ENCODE measurements at places on chromosomes 13 and 19.
A peak's percentile ranks its signal among the peaks of the same experiment; 100 is the strongest.

- DNase-seq, result peak; percentile 66
These were observed 28.5 kb downstream of the ZNF266 start for GRCh38 chr19:9406798-9407352.

GRCh38 chr13:30382836-30383525 is 39.3 kb upstream of the UBE2L5 start:
- no peak for DNase-seq

- DNase-seq, result no peak
These were observed 332.4 kb downstream of the LIG4 start for GRCh38 chr13:107882708-107883560.

DNA sequence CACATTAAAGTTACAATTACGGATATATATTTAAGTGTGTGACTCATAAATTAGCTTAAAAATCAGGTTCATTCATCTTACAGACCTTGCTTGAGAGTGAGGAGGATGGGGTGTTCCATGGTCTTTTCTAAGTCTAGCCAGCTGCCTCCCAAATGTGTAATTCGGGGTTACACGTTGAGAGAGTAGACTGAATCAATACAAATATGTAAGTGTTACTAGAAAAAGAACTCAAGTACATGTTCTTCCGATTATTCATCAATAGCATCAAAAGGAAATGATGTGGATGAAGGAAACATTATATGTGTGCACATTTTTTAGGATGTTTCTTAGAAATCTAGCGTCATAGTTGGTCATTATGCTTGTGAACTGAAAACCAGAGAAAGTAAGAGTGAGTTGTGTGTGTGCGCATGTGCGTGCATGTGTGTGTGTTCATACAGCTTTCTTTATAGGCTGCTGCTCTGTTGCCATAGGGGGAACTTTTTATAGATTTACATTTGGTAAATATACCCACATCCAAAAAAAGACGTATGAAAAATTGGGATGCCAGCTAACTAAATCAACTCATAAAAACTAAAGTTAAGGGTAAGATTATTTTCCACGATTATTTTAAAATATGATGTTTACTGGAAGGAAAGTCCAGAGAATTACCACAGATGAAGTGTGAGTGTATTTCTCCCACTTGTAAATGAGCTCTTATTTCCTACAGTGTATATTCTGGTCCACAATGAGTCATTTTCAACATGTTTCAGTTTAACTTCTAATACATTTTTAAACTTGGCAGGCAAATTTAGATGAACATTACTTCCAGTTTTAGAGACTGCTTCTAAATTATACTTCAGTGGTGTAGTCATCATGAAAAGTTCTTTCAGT is 82.4 kb downstream of the PIBF1 start:
- DNase-seq, result peak; percentile 51

DNA sequence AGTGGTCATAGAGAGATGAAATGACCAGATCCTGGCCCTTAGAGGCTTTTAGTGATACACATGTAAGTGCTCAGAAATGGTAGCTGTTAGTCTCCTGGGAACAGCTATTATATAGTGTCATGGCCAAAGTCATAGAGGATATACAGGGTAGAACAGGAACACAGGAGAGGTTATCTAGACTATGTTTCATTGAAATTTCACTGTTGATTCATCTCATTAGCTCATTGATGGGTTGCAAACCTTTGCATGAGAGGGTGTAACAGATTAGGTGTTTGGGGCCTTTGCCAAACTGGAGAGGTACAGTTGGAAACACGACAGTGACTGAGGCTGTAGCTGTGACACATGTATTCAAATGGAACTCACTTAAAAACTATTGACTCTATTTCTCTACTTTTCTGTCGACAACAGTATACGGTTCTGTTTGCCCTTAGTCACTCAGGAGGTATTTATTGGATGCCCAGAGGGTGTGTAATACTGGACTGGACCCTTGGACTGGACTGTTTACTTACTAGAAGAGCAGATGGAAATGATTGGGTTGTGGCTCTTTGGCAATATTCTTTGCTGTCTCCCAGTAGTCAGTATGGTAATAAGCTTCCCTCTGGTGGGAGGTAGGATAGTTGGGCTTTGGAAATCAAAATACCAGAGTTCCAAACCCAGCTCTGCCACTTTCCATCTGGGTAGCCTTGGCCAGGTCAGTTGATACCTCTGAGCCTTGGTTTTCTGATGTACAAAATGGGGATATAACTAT is 29.8 kb downstream of the ARHGAP35 start:
- no peak for DNase-seq

DNA sequence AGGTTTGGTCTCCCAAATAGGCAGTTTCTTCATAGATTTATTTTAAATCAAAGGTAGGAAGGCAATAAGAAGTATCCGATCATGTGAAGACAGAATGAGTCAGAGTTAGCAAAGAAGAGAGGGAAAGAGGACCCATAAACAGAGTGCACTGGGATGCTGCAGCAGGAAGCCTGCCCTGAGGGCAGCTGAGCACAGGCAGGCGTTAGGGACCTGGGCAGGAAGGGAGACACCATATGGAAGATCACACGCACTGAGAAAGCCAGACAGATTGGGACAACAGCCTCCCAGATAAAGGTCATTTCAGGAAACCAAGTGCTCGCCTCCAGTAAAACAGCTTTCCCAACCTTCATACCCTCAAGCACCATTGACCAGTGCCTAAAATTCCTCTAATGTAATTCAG is 598.0 kb downstream of the EFNB2 start:
- no peak for DNase-seq

DNA sequence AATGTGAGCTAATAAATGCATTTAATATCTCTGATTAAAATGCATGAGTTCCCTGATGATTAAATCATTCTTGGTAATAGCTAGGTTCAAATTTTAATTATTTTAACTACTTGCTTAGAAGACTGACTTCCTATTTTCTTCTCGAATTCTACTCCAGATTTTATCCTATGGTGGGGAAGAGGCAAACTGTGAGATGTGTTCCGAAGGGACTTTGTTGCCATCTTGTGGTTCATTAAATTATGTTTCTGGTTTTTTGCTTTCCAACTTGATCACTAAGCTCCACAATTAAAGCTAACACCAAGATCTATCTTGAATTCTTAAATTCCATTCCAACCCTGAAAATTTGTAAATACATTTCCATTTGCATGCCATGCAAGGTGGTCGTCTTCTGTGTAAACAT is 538.4 kb upstream of the PCDH20 start:
- DNase-seq, result no peak

DNA sequence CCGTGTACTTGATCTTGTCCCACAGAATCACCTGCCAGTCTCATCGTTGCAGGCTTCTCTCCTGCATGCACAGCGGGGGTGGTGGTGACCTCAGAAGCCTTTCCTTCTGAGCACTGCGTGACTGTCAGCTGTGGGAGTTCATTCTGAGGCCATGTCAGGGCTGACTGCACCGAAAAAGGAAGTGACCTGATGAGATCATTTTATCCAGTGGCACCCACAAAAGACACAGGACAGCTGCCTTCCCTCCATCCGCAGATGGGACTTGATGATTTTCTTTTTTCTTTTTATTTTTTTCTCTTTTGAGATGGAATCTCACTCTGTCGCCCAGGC is 89.7 kb downstream of the RAB20 start:
- peak; percentile 37 for DNase-seq

DNA sequence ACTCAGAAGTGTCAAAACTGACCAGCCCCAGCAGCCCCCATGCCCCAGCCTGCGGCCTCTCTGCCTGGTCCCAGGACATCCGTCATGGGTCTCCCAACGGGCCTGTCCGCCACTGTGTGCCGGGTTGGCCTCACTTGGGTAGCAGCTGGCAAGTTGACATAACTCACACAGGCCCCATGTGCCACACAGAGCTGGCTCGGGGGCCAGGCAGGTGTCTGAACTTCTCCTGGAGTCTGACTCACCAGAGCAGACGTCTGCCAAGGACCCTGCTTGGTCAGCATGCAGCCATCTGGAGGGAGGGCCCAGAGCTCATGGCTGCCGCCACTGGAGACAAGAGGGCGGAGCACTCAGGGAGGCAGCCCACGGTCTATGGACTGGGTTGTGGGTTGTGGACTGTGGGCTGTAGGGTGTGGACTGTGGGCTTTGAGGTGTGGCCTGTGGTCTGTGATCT is 32.0 kb upstream of the TMEM255B start:
- DNase-seq, result no peak

GRCh38 chr13:111966933-111967332 is 100.0 kb upstream of the SOX1 start:
- no peak for DNase-seq

GRCh38 chr13:76826527-76826926 is 59.7 kb downstream of the KCTD12 start:
- DNase-seq, result no peak

GRCh38 chr19:39843919-39844793 is 2.0 kb downstream of the FBL start:
- no peak for DNase-seq

GRCh38 chr13:49814551-49815270 is 22.2 kb upstream of the KPNA3 start:
- no peak for DNase-seq

GRCh38 chr13:67855741-67856238 is 625.7 kb upstream of the PCDH9 start:
- DNase-seq, result no peak

DNA sequence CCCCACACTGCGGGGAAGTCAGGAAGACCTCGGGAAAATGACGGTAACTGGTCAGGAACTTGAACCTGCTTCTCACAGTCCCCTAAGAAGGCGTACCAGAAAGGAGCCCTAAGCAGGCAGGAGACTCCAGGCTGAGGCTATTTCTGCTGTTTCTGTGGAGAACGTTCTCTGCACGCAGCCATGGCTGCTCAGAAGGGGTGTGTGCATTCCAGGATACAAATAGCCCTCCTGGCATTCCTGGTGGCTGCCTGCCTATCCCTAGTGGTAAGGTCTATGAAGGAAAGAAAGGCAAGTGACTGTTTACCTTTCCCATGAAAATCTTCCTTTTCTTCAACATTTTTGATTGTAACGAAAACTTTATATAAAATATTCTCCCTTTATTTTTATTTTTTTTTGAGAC is 2.5 kb downstream of the SGCG start:
- DNase-seq, result no peak

DNA sequence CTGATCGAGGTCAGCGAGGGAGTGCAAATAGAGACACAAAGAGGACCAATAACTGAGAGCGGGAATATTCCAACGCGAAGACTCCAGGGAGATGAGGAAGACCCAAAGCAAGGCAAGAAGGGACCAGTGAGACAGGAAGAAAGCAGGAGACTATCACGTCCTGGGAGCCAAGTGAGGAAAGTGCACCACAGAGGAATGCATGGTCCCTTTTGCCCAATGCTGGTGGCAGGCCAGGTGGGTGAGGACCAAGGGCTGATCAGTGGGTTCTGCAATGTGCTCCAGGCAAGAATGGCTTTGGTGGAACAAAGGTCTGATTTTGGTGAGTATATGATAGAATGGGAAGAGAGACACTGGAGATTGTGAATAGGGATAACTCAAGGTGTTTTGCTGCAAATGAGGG is 25.4 kb downstream of the CHST8 start:
- DNase-seq, result no peak

DNA sequence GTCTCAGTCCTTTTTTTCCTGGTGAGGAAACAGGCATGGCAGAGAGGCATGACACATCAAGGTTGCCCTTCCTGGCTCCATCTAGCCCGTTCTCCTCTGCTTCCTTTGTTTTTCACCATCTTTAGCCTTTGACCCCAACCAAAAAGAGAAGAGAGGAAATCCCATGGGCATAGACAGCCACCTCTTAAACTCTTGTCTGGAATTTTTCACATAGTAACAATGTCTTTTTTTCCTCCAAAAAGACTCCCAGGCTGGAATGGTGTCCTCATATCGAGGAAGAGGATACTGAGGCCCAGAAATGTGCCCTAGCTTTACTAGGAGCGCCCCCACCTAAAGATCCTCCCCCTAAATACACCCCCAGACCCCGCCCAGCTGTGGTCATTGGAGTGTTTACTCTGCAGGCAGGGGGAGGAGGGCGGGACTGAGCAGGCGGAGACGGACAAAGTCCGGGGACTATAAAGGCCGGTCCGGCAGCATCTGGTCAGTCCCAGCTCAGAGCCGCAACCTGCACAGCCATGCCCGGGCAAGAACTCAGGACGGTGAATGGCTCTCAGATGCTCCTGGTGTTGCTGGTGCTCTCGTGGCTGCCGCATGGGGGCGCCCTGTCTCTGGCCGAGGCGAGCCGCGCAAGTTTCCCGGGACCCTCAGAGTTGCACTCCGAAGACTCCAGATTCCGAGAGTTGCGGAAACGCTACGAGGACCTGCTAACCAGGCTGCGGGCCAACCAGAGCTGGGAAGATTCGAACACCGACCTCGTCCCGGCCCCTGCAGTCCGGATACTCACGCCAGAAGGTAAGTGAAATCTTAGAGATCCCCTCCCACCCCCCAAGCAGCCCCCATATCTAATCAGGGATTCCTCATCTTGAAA is at the start of gene GDF15:
Gene GDF15 (plus strand): TSS at position 484 of the 868 bp plus-strand sequence. CDS start 32 bp downstream, at position 516.
- DNase-seq, result peak; percentile 51

- DNase-seq, result no peak
These were observed 45.6 kb downstream of the RNASEH2B start for GRCh38 chr13:50955241-50955640.

- DNase-seq, result no peak
These were observed 412.7 kb downstream of the LMO7 start for GRCh38 chr13:76048675-76049375.

DNA sequence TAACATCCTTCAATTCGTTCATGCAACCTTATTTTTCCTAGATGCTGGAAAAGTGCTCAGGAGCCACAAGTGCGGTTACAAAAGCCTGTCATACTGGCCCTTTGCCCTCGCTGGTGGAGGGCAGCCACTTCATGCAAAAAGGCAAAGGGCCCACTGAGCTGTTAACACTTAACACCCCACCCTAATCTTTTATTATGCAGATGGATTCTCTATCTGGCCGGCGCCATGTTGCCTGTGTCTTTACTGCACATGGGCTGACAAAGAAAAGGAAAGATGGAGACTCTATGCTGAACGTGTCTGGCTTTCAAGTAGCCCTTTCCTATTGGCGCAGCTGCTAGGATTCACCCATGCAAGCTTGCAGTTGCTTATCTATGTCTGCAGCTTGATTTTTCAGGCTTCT is 10.8 kb downstream of the OR7D2 start:
- no peak for DNase-seq

DNA sequence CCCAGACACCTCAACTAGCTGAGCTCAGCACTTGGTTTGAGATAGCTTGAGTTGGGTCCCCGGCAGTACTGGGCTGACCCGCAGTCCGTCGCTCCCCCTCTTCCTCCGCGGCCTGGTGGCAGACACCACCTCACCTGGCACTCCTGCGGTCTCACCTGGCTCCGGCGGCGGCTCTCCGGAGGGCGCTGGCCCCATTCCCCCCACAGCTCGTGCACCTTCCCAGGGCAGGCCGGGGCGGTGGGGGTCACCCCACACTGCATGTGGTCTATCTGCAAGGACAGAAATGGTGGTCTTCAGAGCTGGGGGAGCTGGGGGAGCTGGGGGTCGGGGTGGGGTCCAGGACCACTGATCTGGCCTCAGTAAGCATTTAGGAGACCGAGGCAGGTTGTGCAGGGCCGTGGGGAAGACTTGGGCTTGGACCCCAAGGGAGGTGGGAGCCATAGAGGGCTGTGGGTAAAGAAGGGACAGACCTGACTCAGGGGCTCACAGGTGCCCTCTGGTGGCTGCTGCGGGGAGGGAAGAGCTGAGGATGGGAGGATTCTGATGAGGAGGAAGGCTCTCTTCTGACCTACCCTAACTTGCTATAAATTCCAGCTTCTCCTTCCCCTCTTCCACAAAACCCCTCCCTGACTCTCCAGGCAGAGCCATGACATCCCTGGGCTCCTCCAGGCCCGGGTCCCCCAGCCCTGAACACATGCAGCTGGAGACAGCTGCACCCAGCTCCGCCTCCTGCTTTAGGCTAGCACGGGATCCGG is 6.7 kb upstream of the PLIN4 start:
- DNase-seq, result peak; percentile 80
